Aorta (tissue), 5 donors: ENCODE measurements at places on chromosomes 2 and 18. TPM values are rescaled to one million over a fixed set of nuclear protein-coding genes. Genes with fewer than 3 reads are reported as not detected.
A peak's percentile ranks its signal among the peaks of the same experiment; 100 is the strongest.

KCNJ13 gene
- polyA plus RNA-seq = 17.2 TPM

EVA1A gene
- 0.82 TPM for polyA plus RNA-seq

PID1 gene
- 67.2 TPM for polyA plus RNA-seq

CFAP53 gene
- polyA plus RNA-seq = 0.61 TPM

TXNDC2 gene
- not detected for polyA plus RNA-seq

FOXI3 gene
- polyA plus RNA-seq = not detected

SERPINB3 gene
- not detected for polyA plus RNA-seq

LIMS3 gene
- 4.7 TPM for polyA plus RNA-seq

PLCD4 gene
- polyA plus RNA-seq = 0.25 TPM

BOLL gene
- polyA plus RNA-seq = not detected

SLC4A5 gene
- not detected for polyA plus RNA-seq

AQP12A gene
- polyA plus RNA-seq = 2.5 TPM

DNA sequence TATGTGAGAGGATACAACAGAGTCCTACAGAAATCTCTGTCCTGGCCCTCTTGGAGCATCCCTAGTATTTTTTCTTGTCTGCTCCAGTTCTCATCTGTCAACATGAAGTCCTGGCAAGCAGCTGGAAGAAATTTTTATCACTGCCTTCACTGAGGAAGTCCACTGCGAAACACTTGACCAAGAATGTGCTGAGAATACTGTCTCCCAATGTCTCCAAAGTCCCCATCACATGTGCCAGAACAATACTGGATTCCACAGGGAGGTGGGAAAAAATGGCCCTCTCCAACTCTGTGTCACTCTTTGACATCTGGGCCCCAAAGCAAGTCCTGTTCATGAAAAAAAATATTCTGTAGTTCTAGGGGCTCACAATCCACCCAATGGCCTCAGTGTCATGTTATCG, 32.8 kb upstream of the PGAP1 start:
- no peaks in the 10 kb centered on the region for H3K4me1 ChIP-seq
- no peak overlapping the region for H3K27ac ChIP-seq
- DNase-seq = no peak
- no peaks in the 10 kb centered on the region for H3K27me3 ChIP-seq

- H3K4me3 ChIP-seq = no peak overlapping the region
- no peaks in the 10 kb centered on the region for H3K36me3 ChIP-seq
- no peaks in the 10 kb centered on the region for H3K27me3 ChIP-seq
- H3K4me1 ChIP-seq = no peaks in the 10 kb centered on the region
- peak; percentile 67 for DNase-seq
- no peak overlapping the region for H3K27ac ChIP-seq
Observed at GRCh38 chr2:71536226-71536671, 82.9 kb downstream of the DYSF start.

GRCh38 chr2:146997488-146997887, 847.3 kb upstream of the ACVR2A start:
- no peaks in the 10 kb centered on the region for H3K4me1 ChIP-seq
- no peak for DNase-seq
- no peak overlapping the region for H3K4me3 ChIP-seq
- H3K27me3 ChIP-seq = no peaks in the 10 kb centered on the region
- no peaks in the 10 kb centered on the region for H3K36me3 ChIP-seq

- no peak for DNase-seq
- H3K27ac ChIP-seq = no peak overlapping the region
- H3K27me3 ChIP-seq = no peaks in the 10 kb centered on the region
- H3K36me3 ChIP-seq = no peaks in the 10 kb centered on the region
- H3K4me3 ChIP-seq = no peak overlapping the region
Observed at GRCh38 chr2:143901185-143901842, 618.6 kb downstream of the ZEB2 start.

- DNase-seq = no peak
- H3K27me3 ChIP-seq = no peaks in the 10 kb centered on the region
- no peak overlapping the region for H3K27ac ChIP-seq
Observed at GRCh38 chr2:145760781-145761649, 1241.1 kb upstream of the ZEB2 start.

- no peak for DNase-seq
- H3K4me1 ChIP-seq = no peaks in the 10 kb centered on the region
- H3K27ac ChIP-seq = no peak overlapping the region
- no peak overlapping the region for H3K4me3 ChIP-seq
Observed at GRCh38 chr2:43819491-43820163, 19.0 kb downstream of the ABCG5 start.

GRCh38 chr2:176702131-176702530, 432.9 kb downstream of the MTX2 start:
- DNase-seq = no peak
- H3K36me3 ChIP-seq = no peaks in the 10 kb centered on the region
- H3K4me3 ChIP-seq = no peak overlapping the region
- H3K27ac ChIP-seq = no peak overlapping the region
- peaks cover 5% of the 10 kb centered on the region for H3K4me1 ChIP-seq

GRCh38 chr2:129118296-129118695, 799.6 kb upstream of the HS6ST1 start:
- H3K27me3 ChIP-seq = no peaks in the 10 kb centered on the region
- H3K4me1 ChIP-seq = peaks cover 4% of the 10 kb centered on the region
- no peak overlapping the region for H3K4me3 ChIP-seq
- no peaks in the 10 kb centered on the region for H3K36me3 ChIP-seq
- H3K27ac ChIP-seq = peak overlapping the region; percentile 79
- no peak for DNase-seq

DNA sequence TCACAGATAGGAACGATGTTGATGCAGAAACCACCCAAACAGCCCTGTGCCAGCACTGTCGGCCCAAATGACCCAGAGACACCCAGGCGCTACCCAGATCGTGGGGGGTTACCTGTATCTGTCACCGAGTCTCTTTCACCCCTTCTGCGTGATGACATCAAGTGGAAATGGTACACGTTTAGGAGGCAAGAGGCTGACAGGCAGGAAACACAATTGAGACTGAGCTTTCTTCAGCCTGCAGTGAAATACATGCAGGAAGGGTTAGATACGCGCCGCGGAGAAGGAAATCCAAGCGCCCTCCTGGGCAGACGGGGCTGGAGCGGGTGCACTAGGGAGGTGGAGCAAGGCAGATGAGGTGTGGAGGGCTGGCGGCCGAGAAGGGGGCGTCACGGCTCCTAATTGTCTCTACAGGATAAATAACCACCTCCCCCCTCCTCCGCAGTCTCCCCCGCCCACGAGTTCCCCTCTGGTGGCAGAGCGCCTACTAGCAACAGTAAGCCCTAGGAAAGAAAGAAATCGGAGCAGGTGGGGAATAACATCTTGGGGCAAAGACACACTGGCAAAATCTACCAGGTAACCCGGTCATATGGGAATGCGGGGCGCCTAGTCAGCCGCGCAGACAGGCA, at the start of gene RNF152:
Gene RNF152, minus strand, starts transcription at position 325 of the 626 bp plus-strand sequence. CDS start 76,544 bp downstream, outside the sequence.
- peak within 1 kb of the TSS; percentile 98 for H3K4me3 ChIP-seq
- no peaks in the 10 kb centered on the region for H3K27me3 ChIP-seq
- H3K4me1 ChIP-seq = peaks cover 1% of the 10 kb centered on the region
- H3K27ac ChIP-seq = peak within 1 kb of the TSS; percentile 49
- no peaks in the 10 kb centered on the region for H3K36me3 ChIP-seq

- H3K4me3 ChIP-seq = no peak overlapping the region
- peaks cover 2% of the 10 kb centered on the region for H3K4me1 ChIP-seq
- no peak overlapping the region for H3K27ac ChIP-seq
- no peak for DNase-seq
- H3K27me3 ChIP-seq = no peaks in the 10 kb centered on the region
Observed at GRCh38 chr2:173855661-173856060, 109.5 kb downstream of the SP3 start.

DNA sequence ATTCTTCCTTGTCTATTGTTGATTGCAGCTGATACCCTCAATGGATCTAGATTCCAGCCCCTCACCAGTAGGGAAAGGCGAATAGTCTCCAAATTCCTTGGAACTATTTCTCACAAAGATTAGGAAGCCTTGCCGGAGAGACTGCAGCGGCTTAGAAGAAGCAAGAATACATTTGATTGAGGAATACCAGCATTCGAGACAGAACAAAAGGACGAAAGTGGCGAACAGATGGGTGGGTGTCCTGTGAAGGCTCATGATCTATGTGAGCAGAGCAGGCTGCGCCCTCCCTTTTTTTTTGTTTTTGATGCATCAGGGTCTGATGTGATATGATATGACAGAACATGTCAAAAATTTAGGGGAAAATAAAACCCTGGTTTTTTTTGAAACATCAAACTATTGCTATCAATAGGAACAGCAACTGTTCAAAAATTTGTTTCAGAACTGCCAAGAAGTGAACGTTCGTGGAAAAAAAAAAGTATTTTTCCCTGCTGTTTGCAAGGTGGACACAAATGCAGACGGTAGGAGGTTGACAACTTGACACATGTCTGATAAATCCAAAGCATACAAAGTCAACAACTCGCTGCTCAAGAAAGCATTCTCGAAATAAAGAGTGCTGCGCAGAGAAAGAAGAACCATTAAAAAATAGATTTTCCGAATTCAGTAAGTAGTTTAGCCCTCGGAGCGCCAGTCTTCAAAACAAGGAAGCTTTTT, 49.1 kb downstream of the PTGR3 start:
- no peak overlapping the region for H3K4me3 ChIP-seq
- no peaks in the 10 kb centered on the region for H3K4me1 ChIP-seq

DNA sequence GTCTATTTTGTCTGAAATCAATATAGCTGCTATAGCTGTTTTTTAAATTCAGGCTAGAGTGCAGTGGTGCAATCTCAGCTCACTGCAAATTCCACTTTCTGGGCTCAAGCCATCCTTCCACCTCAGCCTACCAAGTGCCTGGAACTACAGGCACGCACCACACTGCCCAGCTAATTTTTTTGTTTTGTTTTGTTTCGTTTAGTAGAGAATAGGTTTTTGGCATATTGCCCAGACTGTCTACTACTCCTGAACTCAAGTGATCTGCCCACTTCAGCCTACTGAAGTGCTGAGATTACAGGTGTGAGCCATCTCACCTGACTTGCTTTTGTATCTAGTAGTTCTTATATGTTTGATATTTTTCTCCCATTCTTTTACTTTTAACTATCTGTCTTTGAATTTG, 259.7 kb downstream of the CDH19 start:
- H3K27me3 ChIP-seq = no peaks in the 10 kb centered on the region
- no peak overlapping the region for H3K27ac ChIP-seq
- H3K4me3 ChIP-seq = no peak overlapping the region
- no peaks in the 10 kb centered on the region for H3K4me1 ChIP-seq
- H3K36me3 ChIP-seq = no peaks in the 10 kb centered on the region

GRCh38 chr2:86069091-86069685, 36.5 kb downstream of the POLR1A start:
- peaks cover 1% of the 10 kb centered on the region for H3K36me3 ChIP-seq
- DNase-seq = no peak
- H3K4me3 ChIP-seq = no peak overlapping the region
- H3K4me1 ChIP-seq = no peaks in the 10 kb centered on the region
- H3K27ac ChIP-seq = no peak overlapping the region
- no peaks in the 10 kb centered on the region for H3K27me3 ChIP-seq

DNA sequence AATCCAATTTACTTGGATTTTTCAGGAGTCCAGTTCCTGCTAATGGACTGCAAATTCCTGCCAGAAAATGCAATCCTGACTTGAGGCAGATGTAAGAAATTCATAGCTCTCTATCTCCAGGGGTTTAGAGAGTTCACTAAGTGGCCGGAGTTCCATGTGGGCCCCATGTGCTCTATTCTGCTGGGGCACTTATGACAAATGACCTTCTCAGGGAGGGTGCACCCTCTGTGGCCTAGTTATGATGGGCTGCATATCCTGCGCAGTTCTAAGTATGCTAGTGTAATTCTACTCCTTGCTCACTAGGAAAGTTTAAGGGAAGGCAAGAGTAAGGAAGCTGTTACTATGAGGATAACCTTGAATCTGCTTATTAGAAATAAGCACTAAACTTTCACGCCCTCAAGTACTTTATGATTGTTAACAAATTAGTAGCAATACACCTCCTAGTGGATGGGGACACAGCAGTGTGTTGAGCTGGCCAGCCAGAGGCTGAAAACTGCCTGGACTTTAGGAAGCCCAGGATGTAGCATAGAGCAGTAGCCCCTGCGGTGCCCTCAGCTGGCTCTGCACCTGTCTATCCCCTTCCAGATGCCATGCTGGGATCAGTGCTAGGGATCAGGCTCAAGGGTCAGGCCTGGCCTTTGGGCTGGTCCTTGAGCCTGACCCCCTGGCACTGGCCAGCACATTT, 14.4 kb downstream of the SMYD1 start:
- H3K36me3 ChIP-seq = no peaks in the 10 kb centered on the region
- no peaks in the 10 kb centered on the region for H3K27me3 ChIP-seq
- DNase-seq = no peak
- no peaks in the 10 kb centered on the region for H3K4me1 ChIP-seq

GRCh38 chr2:216083464-216084281, 2.0 kb downstream of the TMEM169 start:
- no peak for DNase-seq
- H3K36me3 ChIP-seq = no peaks in the 10 kb centered on the region
- H3K27me3 ChIP-seq = no peaks in the 10 kb centered on the region

DNA sequence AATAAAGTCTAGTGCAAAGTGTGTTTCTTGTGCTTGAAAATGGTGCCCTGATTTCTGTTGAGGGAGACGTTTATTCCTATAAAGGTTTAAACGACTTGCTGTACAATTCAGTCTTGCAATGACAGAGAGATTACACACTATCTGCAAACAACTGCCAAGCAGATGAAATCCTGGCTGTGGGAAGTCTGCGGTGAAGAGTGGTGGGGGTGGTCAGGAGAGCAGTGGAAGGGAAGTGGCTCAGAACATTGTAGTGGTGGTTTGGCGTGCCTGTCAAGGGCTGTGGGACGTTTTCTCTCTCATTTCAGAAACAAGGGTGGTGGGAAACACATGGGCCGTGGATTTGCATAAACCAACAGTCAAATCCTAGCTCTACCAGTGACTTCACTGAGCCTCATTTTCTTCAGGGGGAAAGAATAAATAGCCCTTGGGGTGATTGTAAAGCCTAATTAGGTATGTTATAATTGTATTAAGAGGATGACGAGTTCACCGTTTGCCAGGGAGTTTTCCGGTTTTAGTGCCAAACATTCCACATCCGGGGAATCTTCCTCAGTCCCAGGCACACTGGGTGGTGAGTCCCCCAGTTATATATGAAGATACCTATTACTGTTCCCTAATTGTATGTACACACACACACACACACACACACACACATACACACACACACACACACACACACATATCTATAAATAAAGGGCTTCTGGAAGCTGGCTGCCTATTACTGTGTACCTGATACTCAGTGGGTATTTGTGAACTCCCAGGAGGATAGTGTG, 115.0 kb downstream of the SPTBN1 start:
- H3K4me3 ChIP-seq = no peak overlapping the region
- DNase-seq = peak; percentile 66
- H3K36me3 ChIP-seq = no peaks in the 10 kb centered on the region
- H3K27me3 ChIP-seq = no peaks in the 10 kb centered on the region

DNA sequence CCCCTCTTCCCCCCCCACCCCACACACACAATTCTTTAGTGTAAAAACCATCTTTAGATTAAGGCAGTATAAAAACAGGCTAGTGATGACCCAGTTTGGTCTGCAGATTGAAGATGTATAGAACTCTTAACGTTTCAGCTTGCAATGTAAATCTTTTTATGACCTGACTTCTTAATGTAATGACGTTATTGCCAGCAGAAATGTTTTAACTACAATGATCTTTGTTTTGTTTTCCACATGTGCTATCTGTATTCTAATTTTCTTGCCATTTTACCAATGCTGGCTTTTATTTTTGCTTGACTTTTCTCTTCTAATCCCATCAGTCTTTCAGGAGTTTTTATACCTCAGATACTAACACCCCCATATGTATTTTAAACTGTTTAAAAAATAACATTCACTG, 25.2 kb downstream of the AGFG1 start:
- no peaks in the 10 kb centered on the region for H3K4me1 ChIP-seq
- H3K27ac ChIP-seq = no peak overlapping the region
- no peaks in the 10 kb centered on the region for H3K36me3 ChIP-seq
- H3K4me3 ChIP-seq = no peak overlapping the region
- no peaks in the 10 kb centered on the region for H3K27me3 ChIP-seq

- H3K4me1 ChIP-seq = peaks cover 4% of the 10 kb centered on the region
- DNase-seq = no peak
- H3K27me3 ChIP-seq = no peaks in the 10 kb centered on the region
- no peaks in the 10 kb centered on the region for H3K36me3 ChIP-seq
- no peak overlapping the region for H3K27ac ChIP-seq
Observed at GRCh38 chr18:67794521-67794920, 278.0 kb upstream of the DSEL start.
